Non-pigmented ciliary epithelial cell (primary cell): ENCODE measurements at places on chromosomes 1 and 21.

DNA sequence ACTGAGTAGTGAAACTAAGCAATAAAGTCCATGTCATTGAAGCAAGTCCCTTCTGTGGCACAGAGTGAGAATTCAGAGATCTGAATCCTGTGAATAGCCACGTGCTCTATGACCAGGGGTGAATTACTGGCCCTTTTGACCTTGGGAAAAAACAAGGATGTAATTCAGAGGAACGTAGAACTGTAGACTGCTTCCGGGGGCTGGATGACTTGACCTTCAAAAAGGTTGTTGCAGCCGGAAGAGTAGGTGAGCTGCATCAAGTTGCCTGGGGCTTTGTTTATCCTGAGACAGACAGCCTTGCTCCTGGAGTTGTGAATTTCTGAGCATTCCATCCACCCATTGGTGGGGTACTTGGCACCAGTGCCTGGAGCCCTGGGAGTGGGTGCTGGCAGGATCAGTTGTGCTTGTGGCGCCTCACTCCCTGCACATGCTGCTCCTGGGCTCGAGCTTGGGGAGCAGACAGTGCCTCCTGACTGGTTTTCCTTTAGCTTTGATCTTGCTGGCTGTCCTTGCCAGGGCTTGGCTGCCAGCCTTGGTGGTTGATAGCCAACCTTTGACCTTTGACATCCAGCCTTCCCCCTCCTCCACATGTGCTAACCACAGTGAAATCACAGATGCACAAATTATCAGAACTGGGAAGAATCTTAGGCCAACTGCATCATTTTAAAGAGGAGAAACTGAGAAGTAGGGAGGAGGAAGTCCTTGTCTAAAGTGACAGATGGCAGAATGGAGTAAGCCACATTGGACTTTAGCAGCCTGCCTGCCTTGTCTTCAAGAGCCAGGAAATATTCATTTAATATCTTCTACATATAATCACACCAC is 16.2 kb upstream of the MYOG start:
- DNase-seq: no peak

GRCh38 chr1:111600886-111601386 is 18.7 kb upstream of the RAP1A start:
- no peak for DNase-seq

DNA sequence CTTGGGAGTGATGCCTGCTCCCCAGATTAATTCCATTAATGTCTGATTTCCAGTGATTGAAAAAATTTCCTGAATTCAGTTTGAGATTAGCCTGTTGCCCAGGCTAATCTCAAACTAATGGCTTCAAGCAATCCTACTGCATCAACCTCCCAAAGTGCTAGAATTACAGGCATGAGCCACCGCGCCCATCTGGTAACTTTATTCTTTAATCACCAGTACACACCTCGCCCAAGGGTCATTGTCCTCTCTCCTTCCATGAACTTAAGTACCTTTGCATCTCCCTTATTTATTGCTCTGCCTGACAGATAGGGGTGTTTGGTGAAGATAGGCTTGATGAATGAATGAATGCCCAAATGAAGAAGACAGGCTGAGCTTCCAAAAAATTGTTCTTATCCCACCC is 366.5 kb downstream of the SIPA1L2 start:
- DNase-seq: no peak

DNA sequence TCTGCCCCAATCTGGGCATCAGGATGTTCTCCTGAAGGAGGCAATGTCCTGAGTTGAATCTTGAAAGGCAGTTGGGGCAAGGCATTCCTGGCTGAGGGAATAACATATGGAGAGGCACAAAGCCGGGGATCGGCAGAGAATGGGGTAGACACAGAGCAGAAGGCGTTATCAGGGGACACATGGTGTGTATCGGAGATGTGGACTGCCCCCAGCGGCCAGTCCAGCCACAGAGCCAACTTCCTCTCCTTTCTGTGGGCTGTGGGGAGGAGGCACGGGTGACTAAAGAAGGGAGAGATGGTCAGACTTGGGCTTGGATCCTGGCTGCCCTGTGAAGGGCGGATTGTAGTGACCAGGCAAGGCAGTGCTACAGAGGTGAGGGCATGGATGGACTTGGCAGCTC is 32.1 kb downstream of the FOXD2 start:
- DNase-seq: no peak

DNA sequence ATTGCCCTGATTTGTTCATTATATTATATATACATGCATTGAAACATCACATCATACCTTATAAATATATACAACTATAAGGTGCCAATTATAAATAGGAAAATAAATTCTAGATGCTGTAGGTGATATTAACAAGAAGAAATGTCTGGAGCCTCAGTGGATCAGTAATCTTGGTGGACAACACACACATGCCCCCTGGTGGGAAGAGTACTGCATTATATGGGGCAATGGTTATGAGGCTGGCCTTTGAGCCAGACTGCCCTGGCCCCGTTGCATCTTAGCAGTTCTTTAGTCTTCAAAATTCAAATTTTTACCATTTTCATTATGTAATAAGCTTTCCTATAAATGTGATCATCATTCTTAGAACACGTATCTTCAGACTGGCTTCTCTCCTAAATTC is 335.0 kb upstream of the GREM2 start:
- DNase-seq: no peak
